Thoracic aorta (tissue), 2 donors: ENCODE measurements at places on chromosomes 11 and 22. TPM values are rescaled to one million over a fixed set of nuclear protein-coding genes. Genes with fewer than 3 reads are reported as not detected.

MS4A15 gene
- not detected for total RNA-seq

GRCh38 chr11:73393479-73394415 is 17.5 kb downstream of the RELT start:
- H3K27me3 ChIP-seq, result no peaks in the 10 kb centered on the region
- no peak for DNase-seq
- H3K27ac ChIP-seq, result no peak overlapping the region

TMEM121B gene
- total RNA-seq, result 2.0 TPM

DNA sequence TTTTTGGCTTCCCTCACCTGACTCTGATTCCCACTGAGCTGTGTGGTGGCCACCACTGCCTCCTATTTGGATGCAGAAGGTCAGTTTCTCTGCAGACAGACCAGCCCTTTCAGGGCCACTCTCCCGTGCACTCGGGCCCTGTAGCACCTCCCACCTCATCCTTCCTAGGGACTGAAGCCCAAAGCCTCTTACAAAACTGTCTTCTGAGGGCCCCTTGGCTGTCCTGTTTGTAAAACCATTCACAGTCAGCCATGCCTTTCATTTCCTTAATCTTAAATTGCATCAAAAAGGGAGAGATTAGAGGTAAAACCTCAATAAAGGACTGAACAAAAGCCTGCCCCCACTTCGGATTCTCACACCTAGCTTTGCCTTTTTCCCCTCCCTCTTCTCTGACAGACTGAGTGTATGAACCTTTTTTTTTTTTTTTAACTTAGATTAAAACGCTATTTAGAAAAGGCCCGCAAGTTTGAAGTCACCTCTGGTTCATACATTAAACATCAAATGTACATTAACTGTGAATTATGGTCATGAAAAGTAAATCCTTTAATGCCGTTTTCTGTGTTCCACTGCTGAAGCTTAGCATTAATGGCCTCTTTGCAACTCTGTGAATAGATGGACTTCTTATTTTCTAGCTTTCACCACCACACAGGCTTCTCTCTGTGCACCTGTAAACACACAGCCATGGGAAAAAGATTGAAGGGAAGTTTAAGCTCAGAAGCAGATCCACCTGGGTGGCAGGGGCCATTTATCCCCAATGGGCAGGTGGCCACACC is 247.2 kb upstream of the CADM1 start:
- H3K4me3 ChIP-seq, result no peak overlapping the region
- no peak for DNase-seq
- H3K27me3 ChIP-seq, result no peaks in the 10 kb centered on the region
- H3K4me1 ChIP-seq, result no peaks in the 10 kb centered on the region

MICAL2 gene
- total RNA-seq, result 791 TPM

- peak; percentile 55 for DNase-seq
- H3K4me1 ChIP-seq, result peaks cover 55% of the 10 kb centered on the region
- peaks cover 21% of the 10 kb centered on the region for H3K36me3 ChIP-seq
- H3K27me3 ChIP-seq, result no peaks in the 10 kb centered on the region
- H3K27ac ChIP-seq, result peak overlapping the region; percentile 93
Observed at GRCh38 chr22:49962012-49962750, 1.6 kb downstream of the PIM3 start.

GRCh38 chr11:117523680-117524079 is 196.0 kb downstream of the CEP164 start:
- H3K36me3 ChIP-seq, result no peaks in the 10 kb centered on the region
- no peaks in the 10 kb centered on the region for H3K4me1 ChIP-seq
- no peak overlapping the region for H3K4me3 ChIP-seq
- no peak for DNase-seq
- no peak overlapping the region for H3K27ac ChIP-seq
- peaks cover 3% of the 10 kb centered on the region for H3K27me3 ChIP-seq

DNA sequence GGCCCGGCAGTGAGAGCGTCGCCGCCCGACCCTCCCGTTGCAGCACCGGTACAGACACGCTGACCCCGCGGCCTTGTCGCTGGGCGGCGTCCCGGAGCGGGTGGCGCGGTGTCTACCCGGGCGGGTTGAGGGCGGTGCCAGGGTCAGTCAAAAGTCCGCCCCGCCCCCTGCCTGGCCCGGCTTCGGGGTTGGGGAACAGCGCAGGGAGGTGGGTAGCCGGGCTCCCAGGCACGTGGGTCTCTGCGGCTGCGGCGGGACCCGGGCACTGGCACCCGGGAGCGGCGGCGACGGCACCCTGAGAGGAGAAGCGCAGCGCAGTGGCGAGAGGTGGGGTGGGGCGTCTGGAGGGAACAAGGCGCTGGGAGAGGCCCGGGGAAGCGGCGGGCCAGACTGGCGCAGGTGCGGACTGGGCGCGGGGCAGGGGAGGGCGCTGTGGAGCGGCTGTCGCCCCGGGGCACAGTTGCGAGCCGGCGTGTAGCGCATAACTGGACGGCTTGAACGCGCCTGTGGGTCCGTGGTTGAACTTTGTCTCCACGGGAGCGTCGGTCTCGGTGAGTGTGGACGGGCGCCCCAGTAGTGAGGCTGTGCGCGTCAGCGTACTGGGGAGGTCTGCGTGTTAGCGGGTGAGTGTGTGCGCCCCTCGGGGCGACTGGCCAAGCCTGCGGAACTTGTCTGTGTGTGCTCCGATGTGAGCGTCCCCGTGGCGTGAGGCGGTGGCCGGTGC is at the start of gene P2RY2:
TSS of gene P2RY2 (plus strand) at position 176 of the 724 bp plus-strand sequence. CDS start 15,879 bp downstream, outside the sequence.
- no peaks in the 10 kb centered on the region for H3K36me3 ChIP-seq
- peaks cover 29% of the 10 kb centered on the region for H3K4me1 ChIP-seq
- DNase-seq, result no peak
- H3K27me3 ChIP-seq, result no peaks in the 10 kb centered on the region
- no peak within 1 kb of the TSS for H3K27ac ChIP-seq
- H3K4me3 ChIP-seq, result peak within 1 kb of the TSS; percentile 76

DNA sequence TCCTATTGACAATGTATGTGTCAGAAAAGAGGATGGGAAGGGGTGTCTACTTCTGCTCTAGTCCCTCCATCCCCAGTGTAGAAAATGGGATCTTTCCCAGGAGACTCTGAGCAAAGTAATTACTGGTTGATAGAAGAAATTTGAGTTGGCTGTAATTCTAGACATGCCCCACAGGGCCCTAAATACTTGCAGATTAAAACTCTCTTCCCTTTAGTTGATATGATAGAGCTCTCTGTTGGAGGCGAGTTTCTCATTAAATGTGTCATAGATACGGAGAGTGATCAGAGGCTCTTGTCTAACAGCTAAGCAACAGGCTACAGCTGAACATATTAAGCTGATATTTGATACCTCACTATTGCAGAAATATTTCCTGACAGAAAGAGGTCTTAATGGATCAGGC is 32.9 kb downstream of the OR52E1 start:
- H3K27ac ChIP-seq, result no peak overlapping the region
- no peaks in the 10 kb centered on the region for H3K27me3 ChIP-seq
- no peak overlapping the region for H3K4me3 ChIP-seq
- no peak for DNase-seq
- H3K36me3 ChIP-seq, result no peaks in the 10 kb centered on the region

GRCh38 chr11:112212290-112212689 is 13.9 kb upstream of the PTS start:
- H3K4me3 ChIP-seq, result no peak overlapping the region
- no peaks in the 10 kb centered on the region for H3K27me3 ChIP-seq
- H3K4me1 ChIP-seq, result no peaks in the 10 kb centered on the region
- DNase-seq, result no peak
- no peaks in the 10 kb centered on the region for H3K36me3 ChIP-seq

SERGEF gene
- total RNA-seq, result 27.3 TPM

GRCh38 chr11:93783362-93783761 is 720 bp upstream of the MED17 start:
- H3K4me1 ChIP-seq, result peaks cover 21% of the 10 kb centered on the region
- no peak for DNase-seq
- no peaks in the 10 kb centered on the region for H3K27me3 ChIP-seq
- no peaks in the 10 kb centered on the region for H3K36me3 ChIP-seq

DNA sequence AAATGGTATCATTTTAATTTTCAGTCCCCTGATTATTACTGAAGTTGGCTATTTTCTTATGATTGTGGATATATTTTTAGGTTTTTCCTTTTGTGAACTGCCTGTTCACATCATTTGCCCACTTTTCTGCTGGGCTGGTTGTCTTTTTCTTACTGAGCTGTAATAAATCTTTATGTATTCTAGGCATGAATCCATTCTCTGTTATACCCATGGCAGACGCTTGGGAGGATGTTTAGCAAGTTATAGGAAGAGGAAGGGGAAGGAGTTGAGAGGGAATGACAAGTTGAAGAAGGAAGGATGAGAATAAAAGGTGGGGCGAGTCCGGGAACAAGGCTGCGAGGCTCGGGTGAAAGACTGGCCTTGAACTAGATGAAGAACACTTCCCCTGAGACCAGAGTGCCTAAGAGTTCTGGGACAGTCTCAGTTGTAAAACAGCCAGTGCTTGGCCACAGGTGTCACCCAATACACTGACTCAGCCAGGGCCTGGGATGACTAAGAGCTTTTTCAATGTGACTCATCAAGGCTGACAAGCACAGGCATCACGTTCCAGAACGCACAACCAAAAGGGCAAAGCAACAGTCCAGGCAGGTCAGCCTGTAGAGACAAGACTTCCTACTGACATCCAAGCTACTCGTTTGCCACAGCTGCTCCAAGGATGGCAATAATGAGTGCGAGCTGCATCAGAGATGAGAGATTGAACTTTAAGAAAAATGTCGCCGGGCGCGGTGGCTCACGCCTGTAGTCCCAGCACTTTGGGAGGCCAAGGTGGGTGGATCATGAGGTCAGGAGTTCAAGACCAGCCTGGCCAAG is 35.2 kb downstream of the LRFN4 start:
- H3K27ac ChIP-seq, result no peak overlapping the region
- H3K36me3 ChIP-seq, result no peaks in the 10 kb centered on the region
- peak; percentile 31 for DNase-seq

DNA sequence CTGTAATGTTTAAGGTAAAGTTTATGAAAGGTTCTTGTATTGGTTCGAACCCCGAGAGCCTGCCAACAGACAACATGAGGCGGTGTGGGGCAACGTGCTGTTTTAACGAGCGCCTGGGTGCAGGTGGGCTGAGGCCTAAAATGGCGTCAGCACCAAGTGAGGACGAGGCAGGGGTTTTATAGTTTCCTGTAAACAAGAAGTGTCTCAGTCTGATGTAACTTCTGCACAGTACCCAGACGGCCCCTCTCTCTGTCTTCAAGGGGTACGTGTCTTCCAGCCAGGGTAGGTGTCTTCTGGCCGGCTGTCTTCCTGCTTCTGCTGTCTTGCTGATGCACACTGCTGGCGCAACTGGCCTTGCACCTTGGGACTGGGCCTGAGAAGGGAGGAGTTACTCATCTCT is 2.7 kb downstream of the PPFIBP2 start:
- no peak overlapping the region for H3K27ac ChIP-seq
- H3K4me3 ChIP-seq, result no peak overlapping the region
- H3K4me1 ChIP-seq, result peaks cover 7% of the 10 kb centered on the region
- no peaks in the 10 kb centered on the region for H3K27me3 ChIP-seq
- no peaks in the 10 kb centered on the region for H3K36me3 ChIP-seq

- no peaks in the 10 kb centered on the region for H3K4me1 ChIP-seq
- H3K4me3 ChIP-seq, result no peak overlapping the region
- no peak overlapping the region for H3K27ac ChIP-seq
- DNase-seq, result no peak
- H3K27me3 ChIP-seq, result no peaks in the 10 kb centered on the region
Observed at GRCh38 chr11:7540830-7541555, 27.2 kb downstream of the PPFIBP2 start.

SHANK3 gene
- 14.3 TPM for total RNA-seq

- no peaks in the 10 kb centered on the region for H3K27me3 ChIP-seq
- no peak for DNase-seq
Observed at GRCh38 chr22:44380756-44381486, 68.2 kb upstream of the SHISAL1 start.

DNA sequence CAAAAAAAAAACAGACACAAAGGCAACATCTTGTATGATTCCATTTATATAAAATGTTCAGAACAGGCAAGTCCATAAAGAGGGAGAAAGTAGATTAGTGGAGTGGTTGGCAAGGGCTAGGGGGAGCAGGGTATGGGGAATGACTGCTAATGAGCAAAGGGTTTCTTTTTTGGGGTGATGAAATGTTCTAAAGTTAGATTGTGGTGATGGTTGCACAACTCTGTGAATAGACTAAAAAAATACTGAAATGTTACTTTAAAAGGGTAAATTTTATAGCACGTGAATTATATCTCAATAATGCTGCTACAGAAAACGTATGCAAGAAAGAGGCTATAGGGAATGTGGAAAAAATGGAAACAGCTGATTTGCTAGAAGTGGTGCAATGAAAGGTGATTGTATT is 155.1 kb downstream of the TENM4 start:
- no peaks in the 10 kb centered on the region for H3K36me3 ChIP-seq
- H3K27me3 ChIP-seq, result no peaks in the 10 kb centered on the region
- H3K27ac ChIP-seq, result no peak overlapping the region
- no peaks in the 10 kb centered on the region for H3K4me1 ChIP-seq
- no peak for DNase-seq

DNA sequence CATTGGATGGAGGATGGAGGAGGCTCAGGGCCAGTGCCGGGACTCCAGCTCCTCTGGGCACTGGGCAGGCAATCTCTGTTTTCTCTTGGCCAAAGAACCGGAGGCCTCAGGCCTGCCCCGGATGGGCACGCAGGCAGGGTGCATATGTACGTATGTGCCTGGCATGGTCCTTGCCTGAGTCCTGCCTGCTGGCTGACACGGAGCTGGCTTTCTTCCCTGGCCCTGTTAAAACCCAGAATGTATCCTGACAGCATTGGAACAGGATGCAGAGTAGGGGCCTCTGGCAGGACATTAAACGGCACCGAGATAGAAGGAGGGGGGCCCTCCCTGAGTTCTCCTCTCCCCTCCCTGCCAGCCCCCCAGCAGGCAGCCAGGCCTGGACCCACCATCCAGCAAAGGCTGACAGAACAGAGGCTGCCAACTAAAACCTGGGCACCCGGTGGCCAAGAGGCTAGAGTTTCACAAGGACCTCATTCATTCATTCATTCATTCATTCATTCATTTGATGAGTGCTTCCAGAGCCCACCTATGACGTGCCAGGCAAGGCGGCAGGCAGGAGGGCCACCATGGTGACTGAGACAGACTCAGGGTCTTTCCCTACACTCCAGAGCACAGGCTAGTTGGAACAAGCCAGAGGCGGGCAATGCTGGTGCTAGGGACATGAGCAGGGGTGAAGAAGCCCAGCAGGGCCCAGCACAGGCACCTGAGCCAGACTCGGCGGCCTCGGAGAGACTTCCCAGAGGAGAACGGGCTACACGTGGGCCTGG is 28.8 kb downstream of the FLRT1 start:
- H3K27ac ChIP-seq, result no peak overlapping the region
- no peaks in the 10 kb centered on the region for H3K36me3 ChIP-seq
- DNase-seq, result no peak
- no peaks in the 10 kb centered on the region for H3K27me3 ChIP-seq
- no peak overlapping the region for H3K4me3 ChIP-seq

MS4A12 gene
- total RNA-seq, result not detected
